ENCODE measurements at places on chromosomes 13 and 19. TPM values are rescaled to one million over a fixed set of nuclear protein-coding genes. Genes with fewer than 3 reads are reported as not detected.
A peak's percentile ranks its signal among the peaks of the same experiment; 100 is the strongest.

DNA sequence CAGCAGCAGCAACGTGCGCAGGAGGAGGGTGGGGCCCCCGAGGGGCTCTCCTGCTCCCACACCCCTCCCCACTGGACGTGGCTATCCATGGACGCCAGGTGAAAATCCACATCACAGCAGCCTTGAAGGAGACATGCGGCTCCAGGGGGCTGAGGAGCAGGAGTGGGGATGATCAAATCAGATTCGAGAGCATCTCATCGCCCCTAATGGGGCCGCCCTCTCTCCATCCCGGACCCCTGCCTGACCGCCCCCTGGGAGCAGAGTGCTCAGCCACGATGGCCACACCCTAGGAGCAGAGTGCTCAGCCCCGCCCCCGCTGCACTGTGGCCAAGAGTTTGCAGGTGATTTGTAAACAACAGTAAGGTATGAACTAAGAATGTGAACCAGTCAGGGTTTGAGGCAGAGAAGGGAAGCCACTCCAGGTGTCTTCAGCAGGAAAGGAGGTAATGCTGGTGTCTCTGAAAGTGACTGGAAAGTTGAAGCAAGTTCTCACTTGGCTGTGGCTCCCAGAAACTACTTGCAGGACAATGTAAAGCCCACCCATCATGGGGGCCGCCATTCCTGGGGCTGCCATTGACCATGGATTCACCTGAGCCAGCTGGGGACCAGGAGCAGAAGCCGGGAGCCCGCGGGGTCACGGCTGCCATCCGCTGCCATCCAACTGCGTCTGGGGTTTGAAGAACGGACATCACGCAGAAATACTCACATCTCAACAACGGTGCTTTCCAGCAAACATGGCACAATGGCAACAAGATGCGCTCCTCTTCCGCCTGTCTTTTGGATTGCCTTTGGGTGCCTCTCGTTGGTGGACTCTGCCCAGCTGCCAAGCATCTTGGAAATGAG, 71.8 kb downstream of the SPACA7 start:
- no peak for DNase-seq

DNA sequence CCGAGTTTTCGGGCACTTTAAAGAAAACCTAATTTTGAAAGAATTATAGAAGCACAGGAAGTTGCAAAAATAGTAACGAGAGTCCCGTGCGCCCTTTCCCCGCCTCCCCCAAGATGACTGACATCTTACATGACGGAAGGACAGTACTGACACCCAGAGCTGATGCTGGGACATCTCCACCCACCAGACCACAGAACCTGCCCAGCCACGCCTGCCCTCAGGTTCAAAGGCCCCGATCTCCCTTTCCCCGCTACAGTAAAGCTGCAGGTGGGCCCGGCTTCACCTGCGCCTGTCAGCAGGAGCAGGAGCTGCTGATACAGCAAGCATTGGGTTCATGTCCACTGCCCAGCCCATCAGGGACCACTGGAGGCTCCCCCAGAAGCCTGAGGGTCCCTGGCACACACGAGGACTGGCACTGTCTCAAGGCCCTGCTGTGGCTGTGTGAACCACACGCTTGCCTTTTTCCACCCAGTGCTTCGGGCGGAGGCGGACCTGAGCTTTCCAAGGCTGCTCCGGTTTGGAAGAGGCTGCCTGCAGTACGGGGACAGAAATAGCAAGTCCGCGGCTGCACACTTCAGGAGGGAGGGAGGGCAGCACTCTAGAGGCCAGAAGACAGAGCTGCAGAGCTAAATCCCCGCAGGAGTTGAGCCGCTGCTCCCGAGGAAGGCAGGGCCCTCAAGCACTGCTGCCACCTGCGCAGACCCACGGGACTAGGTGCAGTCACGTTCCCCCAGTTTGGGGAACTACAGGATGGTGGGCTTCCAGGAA, 8.7 kb downstream of the MAP2K2 start:
- DNase-seq: no peak

DNA sequence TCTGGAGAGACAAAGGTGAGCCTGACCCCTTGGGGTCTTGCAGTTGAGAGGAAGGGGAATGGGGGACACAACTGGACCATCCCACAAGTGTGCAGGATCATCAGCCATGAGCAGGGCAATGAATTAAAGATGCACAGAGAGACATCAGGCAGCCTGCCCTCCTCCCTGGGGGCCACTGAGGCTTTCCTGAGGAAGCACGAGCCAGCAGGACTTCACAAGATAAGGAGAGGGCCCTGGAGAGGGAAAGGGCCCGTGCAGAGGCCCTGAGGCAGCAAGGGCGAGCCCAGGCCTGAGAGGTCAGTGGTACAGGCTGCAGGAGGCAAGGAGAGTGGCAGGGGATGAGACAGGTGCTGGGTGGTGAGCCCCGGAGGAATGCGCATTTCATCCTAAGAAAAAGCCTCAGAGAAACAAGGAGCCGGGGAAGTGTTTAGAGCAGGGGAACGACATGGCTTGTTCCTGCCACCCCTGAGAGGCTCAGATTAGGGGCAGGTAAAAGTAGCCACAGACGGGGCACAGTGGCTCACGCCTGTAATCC, 9.0 kb upstream of the PRKD2 start:
- DNase-seq: no peak

PRODH2 gene
- total RNA-seq: not detected

DNA sequence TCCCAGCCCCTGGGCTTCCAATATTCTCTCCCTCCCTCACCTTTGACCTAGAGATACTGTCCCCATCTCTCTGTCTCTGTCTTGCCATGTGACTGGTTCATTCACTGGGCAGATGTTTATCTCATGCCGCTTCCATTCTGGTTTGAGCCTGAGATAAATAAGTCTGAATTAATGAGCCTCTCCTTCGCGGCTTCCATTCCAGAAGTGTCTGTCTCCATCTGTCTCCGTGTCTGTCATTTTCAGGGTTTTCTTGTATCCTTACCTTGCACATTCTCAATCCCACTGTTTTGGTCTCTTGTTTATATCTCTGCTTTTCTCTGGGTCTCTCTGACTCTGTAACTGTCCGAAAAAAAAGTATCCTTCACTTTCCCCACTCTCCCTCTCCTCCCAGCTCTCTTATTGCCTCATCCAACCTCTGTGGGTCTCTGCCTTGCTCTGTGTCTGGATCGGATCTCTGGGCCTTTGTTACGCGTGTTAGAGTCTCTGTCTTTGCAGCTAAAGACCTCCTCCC, 4.3 kb downstream of the SPHK2 start:
- no peak for DNase-seq

CD22 gene
- total RNA-seq: 23.2 TPM

DNA sequence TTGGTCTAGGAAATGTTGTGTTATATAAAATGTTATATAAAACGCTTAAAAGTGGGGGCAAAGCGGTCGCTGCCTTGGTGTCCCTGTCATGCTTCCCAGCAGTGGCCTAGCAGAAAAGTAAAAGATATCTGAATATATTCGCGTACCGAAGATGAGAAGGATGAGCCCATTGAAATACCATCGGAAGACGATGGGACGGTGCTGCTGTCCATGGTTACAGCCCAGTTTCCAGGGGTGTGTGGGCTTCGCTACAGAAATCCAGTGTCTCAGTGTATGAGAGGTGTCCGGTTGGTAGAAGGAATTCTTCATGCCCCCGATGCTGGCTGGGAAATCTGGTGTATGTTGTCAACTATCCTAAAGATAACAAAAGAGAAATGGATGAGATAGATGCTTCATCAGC, 110.9 kb upstream of the DIAPH3 start:
- no peak for DNase-seq

DNA sequence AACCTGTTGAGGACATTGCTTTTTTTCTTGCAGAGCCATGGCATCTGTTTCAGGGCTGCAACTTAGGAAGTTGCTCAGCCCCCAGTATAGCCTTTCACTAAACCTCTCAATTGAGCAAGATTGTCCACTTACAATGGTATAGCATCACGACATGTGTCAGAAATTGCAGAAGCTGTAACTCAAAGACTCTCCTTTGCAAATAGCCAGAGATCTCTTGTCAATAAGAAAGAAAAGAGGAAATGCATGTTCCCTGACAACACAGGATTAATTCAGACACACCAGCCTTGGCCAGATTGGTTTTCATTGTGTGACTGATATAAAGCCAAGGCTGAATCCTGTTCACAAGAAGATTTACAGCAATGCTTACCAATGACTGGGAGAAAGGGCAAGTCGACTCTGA, 38.7 kb upstream of the CYSLTR2 start:
- no peak for DNase-seq

- DNase-seq: no peak
These were observed 27.9 kb upstream of the KLF12 start for GRCh38 chr13:74162135-74162534.

GRCh38 chr19:43422689-43423066, 8.0 kb downstream of the TEX101 start:
- DNase-seq: no peak

- peak; percentile 3 for DNase-seq
These were observed 116.9 kb downstream of the KCTD12 start for GRCh38 chr13:76769271-76769791.

- DNase-seq: no peak
These were observed 2.9 kb downstream of the FLT3 start for GRCh38 chr13:28097503-28097902.

GRCh38 chr13:110580800-110581199, 19.3 kb upstream of the RAB20 start:
- no peak for DNase-seq
